Esophagus muscularis mucosa (tissue), 4 donors: ENCODE measurements at places on chromosomes 1 and 21.

- DNase-seq = no peak
These were observed 79.9 kb upstream of the LYST start for GRCh38 chr1:235946571-235946981.

DNA sequence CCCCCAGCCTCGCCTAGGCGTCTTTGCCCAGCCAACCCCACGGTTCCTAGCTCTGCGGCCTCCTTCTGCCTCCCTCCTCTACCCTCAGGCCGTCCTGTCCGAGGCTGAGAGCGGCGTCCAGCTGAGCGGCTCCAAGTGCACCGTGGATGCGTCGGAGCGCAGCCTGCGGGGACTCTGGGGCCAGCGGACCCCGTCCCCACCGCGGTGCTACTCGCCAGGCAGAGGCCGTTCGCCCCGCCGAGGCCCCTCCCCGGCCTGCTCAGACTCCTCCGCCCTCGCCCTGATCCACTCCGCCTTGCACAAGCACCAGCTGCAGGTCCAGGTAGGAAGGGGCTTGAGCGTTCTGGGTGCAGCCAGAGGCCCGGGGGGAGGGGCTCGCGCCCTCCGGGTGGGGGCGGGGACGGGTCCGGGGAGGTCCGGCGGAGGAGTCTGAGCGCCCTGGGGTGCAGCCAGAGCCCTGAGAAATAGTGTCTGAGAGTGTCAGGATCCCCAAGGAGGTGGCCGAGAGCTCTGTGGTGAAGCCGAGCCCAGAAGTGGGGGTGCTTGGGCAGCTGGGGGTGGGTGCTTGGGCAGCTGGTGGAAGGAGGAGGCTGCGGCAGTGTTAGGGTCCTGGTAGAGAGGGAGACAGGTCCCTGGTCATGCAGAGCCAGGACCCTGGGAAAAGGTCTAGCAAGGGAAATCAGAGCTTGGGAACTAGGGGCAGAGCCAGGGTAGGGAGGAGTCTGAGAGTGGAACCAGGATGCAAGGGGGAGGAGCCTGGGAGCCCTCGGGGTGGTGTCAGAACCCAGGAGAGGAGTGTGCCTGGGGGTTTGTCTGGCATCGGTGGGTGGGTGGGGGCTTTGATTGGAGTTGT, 3.2 kb upstream of the NBPF3 start:
- DNase-seq = no peak

GRCh38 chr1:227885648-227886502, 61.9 kb downstream of the WNT9A start:
- peak; percentile 93 for DNase-seq

DNA sequence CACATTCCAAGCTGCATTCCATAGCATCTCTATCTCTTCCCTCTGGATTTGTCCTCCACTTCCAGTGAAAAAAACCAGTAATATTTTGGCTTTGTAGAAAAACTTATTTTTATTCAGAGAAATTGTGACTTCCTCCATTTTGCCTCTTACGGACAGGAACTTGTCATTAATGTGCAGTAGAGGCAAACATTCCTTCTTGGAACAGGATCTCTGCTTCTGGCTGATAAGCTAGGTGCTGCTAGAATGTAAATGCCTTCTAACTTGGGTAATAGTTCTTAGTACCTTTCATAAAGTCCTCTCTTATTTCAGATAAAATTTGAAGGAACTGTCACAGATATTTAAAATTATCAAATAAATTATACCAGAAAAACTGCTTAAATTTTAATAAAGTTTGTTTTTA, 707.8 kb downstream of the USP25 start:
- DNase-seq = no peak

GRCh38 chr1:202153284-202153683, 7.1 kb downstream of the PTPN7 start:
- DNase-seq = no peak

DNA sequence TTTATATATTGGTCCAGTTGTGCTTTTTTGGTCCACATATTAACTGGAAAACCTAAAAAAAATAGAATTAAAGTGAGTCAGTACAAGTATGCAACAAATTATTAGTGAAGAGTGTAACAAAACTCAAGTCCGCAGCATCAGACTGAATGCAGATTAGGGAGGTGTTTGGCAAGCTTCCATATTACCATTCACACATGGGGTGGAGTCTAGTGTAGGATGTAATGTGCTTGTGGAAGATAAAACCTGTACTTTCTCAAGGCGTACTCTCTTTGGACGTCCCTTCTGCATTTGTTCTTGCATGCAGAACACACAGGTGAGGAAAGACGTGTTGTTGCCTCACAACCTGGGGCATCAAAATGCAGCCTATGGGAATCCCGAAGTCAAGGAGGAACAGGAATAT, 668.7 kb downstream of the MRPL39 start:
- DNase-seq = no peak

DNA sequence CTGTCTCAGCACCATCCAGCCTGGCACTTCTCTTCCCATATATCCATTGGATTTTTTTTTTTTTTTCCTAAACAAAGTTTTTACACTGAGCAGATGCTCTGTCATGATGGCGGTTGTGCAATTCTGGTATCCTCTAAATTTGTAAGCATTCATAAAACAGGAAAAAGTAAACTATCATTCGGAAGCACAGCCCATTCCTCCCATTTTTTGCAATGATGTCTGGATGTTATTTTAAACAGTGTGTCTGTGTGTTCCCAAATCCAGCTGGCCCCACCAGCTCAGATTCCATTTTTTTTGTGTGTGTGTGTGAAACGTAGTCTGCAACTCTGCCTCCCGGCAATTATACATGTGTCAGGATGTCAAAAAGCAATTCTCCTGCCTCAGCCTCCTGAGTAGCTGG, 33.5 kb downstream of the PDPN start:
- no peak for DNase-seq

DNA sequence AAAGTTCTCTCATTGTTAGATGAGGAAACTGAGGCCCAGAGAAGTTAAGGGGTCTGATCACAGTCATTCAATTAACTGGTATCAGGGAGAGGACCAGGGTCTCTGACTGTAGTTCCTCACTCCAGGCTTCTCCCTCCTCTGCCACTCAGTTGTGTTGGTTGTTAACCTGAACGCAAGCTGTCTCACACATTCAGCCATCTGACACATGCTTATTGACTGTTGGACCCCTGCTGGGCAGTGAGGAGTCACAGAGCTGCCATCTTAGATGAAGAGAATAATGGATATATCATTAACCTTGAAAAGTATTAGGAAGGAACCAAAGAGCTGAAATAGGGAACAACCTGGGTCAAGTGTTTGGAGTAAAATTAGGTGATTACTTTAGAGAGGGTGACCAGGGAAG, 194.8 kb downstream of the ZZZ3 start:
- DNase-seq = no peak

DNA sequence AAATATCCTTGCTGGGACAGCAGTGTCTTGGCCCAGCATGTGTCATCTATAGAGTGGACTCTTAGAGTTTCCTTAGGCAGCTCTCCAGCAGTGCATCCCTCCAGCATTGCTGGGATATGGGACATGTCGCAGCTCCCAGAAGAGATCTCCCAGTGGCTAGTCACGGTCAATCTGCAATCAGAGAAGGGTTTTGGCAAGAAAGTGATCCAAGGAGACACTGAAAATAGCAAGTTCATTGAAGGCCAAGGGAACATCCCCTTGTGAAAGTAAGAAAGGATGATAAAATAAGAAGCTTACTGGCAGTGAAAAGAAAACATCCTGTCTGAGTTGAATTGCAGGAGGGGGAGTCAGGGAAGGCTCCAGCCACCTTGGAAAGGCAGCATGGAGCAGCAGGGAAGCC, 19.3 kb upstream of the NPL start:
- DNase-seq = no peak

DNA sequence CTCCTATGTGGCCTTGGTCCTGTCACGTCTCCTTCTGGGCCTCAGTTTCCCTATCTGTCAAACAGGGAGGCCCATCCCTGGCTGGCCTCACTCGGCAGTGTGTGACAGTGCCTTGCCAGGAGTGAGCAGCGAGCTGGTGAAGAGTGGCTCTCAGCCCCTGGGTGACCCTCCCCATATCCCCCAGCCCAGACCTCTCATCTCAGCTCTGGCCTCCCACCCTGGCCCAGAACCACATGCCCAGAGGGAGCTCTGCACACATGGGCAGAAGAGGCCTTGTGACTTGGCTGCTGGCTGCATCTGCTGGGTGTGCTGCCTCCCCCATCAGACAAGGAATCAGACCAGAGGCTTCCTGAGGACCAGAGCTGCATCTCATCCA, 19.5 kb upstream of the PADI1 start:
- no peak for DNase-seq

DNA sequence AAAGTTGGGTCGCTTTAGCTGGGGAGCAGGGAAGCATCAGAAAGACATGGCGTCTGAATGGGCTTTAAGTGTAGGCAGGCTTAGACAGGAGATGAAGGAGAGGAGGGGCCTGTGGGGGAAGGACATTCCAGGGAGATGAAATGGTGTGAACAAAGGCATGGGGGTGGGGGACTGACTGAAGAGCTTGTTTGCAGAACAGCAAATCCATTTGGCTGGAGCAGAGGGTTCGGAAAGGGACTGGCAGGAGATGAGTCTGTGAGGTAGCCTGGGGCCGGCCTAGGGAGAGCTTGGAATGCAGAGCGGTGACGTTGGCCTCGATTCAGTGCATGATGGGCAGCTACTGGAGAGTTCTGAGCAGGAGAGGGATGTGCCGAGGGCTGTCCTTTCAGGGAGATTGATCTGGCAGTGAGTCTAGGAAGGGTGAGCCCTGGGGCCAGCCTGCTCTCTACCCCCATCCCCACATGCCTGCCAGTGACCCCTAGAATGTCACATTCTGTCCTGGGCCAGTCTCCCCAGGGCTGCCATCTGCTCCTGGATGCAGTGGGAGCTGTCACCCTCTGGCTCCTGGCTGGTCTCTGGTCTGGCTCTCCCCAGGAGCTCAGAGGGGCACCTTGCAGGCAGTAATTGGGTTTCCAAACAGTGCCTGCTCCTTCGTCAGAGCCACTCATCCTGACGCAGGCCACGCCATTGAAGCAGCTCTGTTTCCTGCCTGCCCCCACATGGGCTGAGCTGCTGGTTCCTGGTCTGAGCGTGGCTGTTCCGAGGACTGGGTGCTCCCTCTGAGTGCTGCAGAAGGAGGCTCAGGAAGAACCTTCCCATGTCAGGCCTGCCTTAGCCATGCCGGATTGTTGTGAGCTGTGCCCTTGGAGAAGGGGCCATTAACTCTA, 22.3 kb upstream of the TMEM222 start:
- DNase-seq = peak; percentile 97

DNA sequence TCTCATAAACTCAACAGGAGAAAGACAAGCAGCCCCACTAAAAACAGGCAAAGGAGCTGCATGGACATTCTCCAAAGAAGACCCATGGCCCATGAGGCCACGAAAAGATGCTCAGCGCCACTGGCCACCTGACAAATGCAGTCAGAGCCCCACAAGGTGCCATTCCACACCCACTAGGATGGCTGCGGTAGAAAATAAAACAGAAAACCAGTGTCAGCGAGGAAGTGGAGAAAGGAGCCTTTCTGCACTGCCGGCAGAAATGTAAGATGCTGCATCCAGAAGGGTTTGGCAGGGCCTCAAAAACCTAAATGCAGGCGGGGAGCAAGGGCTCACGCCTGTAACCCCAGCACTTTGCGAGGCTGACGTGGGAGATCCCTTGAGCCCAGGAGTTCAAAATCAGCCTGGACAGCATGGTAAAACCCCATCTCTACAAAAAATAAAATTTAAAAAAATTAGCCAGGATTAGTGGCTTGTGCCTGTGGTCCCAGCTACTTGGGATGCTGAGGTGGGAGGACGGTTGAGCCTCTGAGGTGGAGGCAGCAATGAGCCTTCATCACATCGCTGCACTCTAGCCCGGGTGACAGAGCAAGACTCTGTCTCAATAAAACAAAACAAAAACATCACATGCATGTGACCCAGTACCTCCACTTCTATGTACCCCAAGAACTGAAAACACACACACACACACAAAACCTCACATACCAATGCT, 4.2 kb downstream of the WNT9A start:
- DNase-seq = no peak

DNA sequence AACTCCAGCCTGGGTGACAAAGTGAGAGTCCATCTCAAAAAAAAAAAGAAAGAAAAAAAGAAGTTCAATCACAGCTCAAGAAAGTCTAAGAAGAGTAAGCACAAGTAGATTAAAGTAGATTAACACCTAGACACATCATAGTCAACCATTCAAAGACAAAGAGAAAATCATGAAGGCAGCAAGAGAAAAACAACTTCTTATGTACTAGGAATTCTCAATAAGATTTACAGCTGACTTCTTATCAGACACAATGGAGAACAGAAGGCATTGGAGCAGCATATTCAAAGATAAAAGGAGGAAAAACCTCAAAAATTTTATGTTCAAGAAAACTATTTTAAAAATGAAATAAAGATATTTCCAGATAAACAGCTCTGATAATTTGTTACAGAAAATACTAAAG, 147.3 kb downstream of the LBR start:
- no peak for DNase-seq

DNA sequence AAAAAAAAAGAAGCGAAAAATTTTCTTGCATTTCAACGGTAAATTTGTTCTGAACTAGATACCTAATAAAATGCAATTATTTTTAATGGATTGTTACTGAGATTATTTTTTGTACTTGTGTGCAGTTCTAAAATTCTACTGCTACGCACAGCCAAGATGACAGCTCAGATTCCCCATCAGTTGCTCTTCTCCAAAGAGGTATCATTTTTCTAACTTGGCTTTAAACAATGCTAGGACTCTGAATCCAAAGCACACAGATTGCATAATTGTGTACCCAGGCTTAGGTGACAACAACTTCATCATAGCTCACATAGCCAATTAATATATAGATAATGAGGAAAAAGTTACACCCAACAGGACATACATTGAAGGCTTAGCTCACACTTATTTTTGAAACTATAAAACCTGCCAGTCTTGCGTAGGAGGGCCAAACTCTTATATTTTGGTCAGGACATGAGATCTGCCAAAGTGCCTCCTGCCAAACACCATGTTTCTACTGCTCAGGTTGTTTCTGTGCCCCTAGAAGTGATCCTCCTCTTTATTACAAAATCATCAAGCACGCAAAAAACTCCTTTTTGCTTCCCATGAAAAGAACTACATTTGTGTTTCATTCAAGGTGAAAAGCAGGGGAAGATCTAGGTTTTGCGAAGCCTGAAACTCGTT, 10.6 kb upstream of the ZNHIT6 start:
- no peak for DNase-seq

DNA sequence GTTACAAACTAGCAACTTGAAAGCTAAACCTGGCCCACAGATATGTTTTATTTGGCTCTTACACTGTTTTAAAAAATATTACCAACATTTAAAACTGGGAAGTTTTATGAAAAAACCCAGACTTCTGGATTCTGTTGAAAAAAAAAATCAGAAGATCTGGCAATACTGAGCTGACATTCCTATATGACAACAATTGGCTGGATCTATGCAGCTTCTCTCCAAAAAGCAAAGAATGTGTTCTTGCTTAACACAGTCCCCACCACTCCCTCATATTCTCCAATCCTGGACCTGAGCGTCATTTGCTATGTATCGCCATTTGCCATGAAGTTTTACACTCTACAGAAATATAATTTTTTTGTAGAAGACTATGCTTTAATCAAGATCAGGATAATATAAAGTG, 859.6 kb downstream of the LTN1 start:
- no peak for DNase-seq

GRCh38 chr1:33821291-33821690, 42.6 kb upstream of the HMGB4 start:
- peak; percentile 57 for DNase-seq

GRCh38 chr21:39182016-39182415, 1.2 kb downstream of the PSMG1 start:
- DNase-seq = no peak
